ENCODE measurements at places on chromosomes 12 and 14.
A peak's percentile ranks its signal among the peaks of the same experiment; 100 is the strongest.

GRCh38 chr12:6424008-6424347 is 20.8 kb upstream of the CD27 start:
- peak overlapping the region; percentile 79 for H3K27ac ChIP-seq
- DNase-seq: no peak
- peaks cover 46% of the 10 kb centered on the region for H3K4me1 ChIP-seq
- no peaks in the 10 kb centered on the region for H3K36me3 ChIP-seq

- peak overlapping the region; percentile 98 for H3K27ac ChIP-seq
- H3K4me3 ChIP-seq: peak overlapping the region; percentile 99
- no peaks in the 10 kb centered on the region for H3K27me3 ChIP-seq
These were observed 1.3 kb downstream of the CHST11 start for GRCh38 chr12:104457746-104458693.

DNA sequence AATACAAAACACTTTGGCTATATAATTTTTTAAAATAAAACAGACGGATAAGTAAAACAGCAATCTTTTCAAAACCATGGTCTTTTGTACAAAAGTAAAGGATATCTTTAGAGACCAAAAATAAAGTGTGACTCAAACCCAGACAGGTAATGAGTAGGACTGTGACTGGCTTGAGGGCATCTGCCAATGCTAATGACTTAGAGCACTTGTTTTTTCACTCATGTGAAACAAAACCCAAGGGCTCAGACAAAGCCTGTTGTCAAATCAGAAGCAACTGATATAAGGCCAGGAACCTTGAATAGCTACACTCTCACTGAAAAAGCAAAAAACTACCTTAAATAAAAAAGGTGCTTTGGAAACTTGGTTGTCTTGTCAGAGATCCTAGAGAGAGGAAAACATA is 357.4 kb downstream of the TMEM117 start:
- DNase-seq: no peak
- H3K36me3 ChIP-seq: no peaks in the 10 kb centered on the region
- no peak overlapping the region for H3K4me3 ChIP-seq
- no peaks in the 10 kb centered on the region for H3K27me3 ChIP-seq

DNA sequence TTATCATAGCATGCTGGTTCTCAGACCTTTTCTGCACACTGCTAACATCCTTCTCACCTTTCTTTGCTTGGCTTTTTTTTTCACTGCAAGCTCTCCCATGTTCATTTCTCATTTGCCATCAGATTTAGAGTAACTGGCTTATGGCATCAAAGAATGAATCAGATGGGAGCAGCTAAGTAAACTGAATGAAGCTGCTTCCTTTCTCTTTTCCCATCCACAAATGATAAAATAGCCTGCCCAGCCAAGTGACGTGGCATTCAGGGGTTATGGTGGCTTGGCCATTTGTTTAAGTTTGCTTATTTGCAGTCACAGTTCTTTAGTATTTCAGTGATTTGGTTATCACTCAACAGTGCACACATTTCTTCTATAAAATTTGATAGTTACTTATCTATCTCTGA is 708.6 kb downstream of the DIO2 start:
- no peak overlapping the region for H3K27ac ChIP-seq
- no peaks in the 10 kb centered on the region for H3K27me3 ChIP-seq
- no peak overlapping the region for H3K4me3 ChIP-seq
- no peaks in the 10 kb centered on the region for H3K36me3 ChIP-seq

DNA sequence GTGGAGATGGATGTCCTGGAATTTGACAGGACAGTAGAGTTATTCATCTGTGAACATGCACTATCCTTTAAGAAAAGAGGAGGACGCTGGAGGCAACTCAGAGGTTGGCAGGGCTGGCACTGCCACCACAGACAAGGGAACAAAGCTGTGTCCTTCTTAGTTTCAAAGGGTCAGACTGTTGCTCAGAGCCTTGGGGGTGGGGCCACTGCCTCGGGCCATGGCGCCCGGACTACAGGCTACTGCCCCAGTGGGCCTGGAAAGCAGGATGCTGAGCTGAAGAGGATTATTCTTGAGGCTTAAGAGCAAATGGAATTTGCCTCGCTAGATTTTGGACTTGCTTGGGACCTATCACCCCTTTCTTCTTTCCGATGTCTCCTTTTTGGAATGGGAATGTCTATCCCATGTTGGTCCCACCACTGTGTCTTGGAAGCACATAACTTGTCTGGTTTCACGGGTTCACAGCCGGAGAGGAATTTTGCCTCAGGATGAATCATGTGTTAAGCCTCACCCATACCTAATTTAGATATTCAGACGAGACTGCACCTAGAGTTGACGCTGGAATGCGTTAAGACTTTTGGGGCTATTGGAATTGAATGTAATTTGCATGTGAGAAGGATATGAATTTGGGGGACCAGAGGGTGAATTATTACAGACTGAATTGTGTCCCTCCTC is 114.8 kb upstream of the RFLNA start:
- no peak overlapping the region for H3K27ac ChIP-seq
- H3K27me3 ChIP-seq: peaks cover 11% of the 10 kb centered on the region

DNA sequence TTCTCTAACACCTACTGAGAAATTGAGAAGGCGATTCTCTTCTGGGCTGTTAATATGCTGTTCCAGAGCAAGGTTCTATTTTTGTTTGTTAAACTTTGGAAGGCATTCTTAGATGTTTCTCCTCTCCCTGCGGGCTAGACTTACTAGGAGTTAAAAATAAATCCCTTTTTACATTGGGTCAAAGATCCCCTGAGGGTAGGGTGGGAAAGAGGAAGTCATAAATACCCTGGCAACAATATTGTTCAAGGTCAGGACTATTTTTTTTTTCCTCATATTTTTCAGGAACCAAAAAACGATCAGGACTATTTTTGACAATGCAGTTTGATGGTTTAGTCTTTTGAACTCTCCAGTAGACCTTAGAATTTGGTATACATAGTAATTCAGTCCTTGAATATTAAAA is 12.0 kb upstream of the SLC2A14 start:
- H3K27me3 ChIP-seq: no peaks in the 10 kb centered on the region
- H3K27ac ChIP-seq: no peak overlapping the region
- no peaks in the 10 kb centered on the region for H3K36me3 ChIP-seq
- no peak for DNase-seq

- no peak overlapping the region for H3K27ac ChIP-seq
- no peak for DNase-seq
- no peak overlapping the region for H3K4me3 ChIP-seq
These were observed 124.2 kb downstream of the CACNA1C start for GRCh38 chr12:2177003-2177402.

DNA sequence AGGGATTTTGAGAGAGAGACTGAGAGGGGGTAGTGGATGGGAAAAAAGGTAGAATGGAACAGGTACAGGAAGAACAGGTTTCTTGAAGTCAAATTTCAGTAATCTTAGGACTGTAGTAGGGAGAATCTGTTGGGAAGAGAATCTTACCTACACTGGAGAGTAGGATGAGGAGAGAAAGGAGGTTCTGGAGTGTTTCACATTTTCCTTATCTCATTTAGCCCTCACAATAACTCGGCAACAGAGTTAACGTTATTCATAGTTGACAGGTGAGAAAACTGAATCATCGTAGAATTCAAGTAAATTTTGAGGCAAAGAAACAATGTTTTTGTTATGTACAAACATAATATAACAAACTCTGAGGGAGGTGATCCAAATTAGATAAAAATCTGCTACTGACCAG is 17.2 kb upstream of the STRN3 start:
- DNase-seq: no peak
- H3K36me3 ChIP-seq: peaks cover 3% of the 10 kb centered on the region
- peaks cover 9% of the 10 kb centered on the region for H3K4me1 ChIP-seq
- no peaks in the 10 kb centered on the region for H3K27me3 ChIP-seq

- peak overlapping the region; percentile 83 for H3K4me3 ChIP-seq
- no peaks in the 10 kb centered on the region for H3K36me3 ChIP-seq
- no peak overlapping the region for H3K27ac ChIP-seq
- peaks cover 62% of the 10 kb centered on the region for H3K4me1 ChIP-seq
- DNase-seq: no peak
These were observed 2.7 kb downstream of the BHLHE41 start for GRCh38 chr12:26122061-26122680.

GRCh38 chr12:91250273-91250665 is 67.7 kb upstream of the DCN start:
- no peak overlapping the region for H3K27ac ChIP-seq
- no peaks in the 10 kb centered on the region for H3K27me3 ChIP-seq
- H3K4me1 ChIP-seq: no peaks in the 10 kb centered on the region
- no peak overlapping the region for H3K4me3 ChIP-seq
- H3K36me3 ChIP-seq: no peaks in the 10 kb centered on the region
- no peak for DNase-seq

DNA sequence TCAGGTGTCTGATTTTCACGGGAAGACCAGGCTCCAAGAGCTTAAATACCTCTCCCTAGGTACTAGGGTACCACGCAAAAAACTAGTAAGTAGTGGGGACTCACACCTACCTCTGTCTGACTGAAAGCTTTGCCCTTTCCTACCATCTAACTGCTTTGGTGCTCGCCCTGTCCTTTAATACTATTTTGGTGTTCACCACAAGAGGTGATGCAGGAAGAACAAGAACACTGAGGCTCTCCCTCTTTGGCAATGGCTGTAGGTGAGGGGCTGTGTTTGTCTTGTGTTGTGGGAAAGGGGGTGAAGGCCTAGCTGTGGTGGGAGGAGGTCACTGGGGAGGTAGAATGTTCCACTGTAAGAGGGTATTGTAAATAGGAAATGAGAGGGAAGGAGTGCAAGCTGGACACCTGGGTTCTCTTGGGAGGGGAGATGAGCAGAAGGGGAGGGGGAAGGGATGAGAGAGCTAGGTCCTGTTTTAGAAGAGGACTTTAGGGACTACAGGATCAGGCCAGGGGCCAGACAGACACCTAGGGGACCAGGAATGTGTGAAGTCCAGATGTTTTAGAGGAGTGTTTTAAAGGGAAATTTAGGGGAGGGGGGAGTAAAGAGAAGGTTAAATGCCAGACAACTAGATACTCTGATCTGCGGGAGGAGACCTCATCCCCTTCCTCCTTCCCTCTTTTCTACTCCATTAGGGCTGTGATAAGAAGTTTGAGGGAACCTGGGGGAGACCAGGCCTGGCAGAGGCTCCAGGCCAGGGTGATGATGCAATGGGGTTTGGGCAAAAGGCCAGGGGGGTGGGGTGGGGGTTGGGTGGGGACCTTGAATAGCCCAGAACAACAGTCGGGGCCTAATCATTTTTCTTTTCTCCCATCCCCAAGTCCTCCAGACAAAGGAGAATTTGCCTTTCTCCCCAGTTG is 2.1 kb downstream of the ITGA5 start:
- H3K36me3 ChIP-seq: no peaks in the 10 kb centered on the region
- no peak for DNase-seq
- peaks cover 56% of the 10 kb centered on the region for H3K4me1 ChIP-seq
- H3K4me3 ChIP-seq: no peak overlapping the region
- H3K27ac ChIP-seq: no peak overlapping the region

GRCh38 chr14:35821564-35822411 is 4.3 kb upstream of the BRMS1L start:
- no peaks in the 10 kb centered on the region for H3K36me3 ChIP-seq
- H3K4me3 ChIP-seq: no peak overlapping the region

GRCh38 chr12:47190271-47190750 is 110.6 kb upstream of the AMIGO2 start:
- H3K4me1 ChIP-seq: peaks cover 82% of the 10 kb centered on the region
- peak; percentile 24 for DNase-seq
- H3K4me3 ChIP-seq: peak overlapping the region; percentile 61
- peak overlapping the region; percentile 57 for H3K27ac ChIP-seq
- H3K27me3 ChIP-seq: no peaks in the 10 kb centered on the region

DNA sequence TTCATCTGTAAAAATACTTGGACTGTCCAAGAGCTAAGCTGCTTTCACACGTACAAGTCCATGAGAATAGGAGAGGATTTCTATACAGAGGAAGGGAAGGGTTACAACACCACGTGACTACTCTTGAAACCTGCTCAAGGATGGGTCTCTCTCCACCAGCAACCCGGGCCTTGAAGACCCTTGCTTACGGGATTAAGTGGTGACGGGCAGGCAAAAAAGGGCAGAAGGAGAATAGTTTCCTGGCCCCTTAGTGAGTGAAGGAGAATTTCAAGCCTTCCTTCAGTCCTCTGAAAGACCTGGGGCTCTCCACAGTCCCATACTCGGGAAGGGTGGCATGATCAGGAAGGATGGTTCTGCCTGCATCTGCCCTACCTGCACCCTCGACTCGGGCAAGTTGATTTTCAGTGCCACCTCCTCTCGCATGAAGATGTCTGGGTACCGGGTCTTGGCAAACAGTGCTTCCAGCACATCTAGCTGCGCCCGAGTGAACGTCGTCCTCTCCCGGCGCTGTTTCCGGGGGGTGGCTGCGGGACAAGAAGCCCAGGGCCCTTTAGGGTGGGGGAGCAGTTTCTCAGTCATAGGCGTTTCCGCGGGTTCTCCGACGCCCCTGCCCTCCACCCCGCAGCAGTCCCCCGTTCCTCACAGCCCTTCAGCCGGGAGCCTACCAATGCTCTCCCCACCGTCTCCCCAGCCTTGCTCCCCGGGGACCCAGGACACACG is 6.3 kb downstream of the OTX2 start:
- peaks cover 3% of the 10 kb centered on the region for H3K4me1 ChIP-seq
- no peak overlapping the region for H3K4me3 ChIP-seq
- H3K27ac ChIP-seq: no peak overlapping the region

DNA sequence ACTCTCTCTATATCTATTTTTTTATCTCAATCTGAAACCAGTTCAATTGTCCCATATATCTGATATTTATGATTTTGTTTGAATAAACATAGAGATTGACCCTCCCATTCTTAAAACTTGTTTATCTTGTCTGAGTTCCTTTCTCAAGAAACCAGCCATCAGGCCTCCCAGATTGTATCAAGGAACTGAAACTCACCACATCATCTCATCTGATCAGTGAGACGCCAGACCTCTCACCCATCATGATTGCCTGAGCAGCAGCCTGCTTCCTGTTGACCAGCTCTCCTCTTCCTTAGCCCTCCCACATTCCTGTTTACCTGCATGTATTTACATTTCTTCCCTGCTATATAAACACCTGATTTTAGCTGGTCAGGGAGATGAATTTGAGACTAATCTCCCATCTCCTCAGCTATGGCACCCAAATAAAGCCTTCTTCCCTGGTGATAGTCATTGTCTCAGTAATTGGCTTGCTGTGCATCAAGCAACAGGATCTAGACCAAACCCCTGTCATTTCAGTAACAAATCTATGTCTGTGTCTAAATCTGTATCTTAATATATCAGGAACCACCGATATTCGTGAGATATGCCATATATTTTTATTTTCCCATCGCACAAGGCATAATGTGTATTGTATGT is 323.6 kb downstream of the TMTC2 start:
- H3K4me1 ChIP-seq: no peaks in the 10 kb centered on the region
- no peak for DNase-seq
- peaks cover 21% of the 10 kb centered on the region for H3K36me3 ChIP-seq
- H3K4me3 ChIP-seq: no peak overlapping the region
